GM04504 (cell line): ENCODE measurements at places on chromosomes 16 and 17.

- peak; percentile 88 for DNase-seq
These were observed 34.1 kb upstream of the SLC38A10 start for GRCh38 chr17:81328978-81329926.

GRCh38 chr17:64282753-64283080 lies 19.7 kb upstream of the TEX2 start:
- no peak for DNase-seq

- DNase-seq: no peak
These were observed 30.1 kb upstream of the CPNE2 start for GRCh38 chr16:57062329-57062728.

DNA sequence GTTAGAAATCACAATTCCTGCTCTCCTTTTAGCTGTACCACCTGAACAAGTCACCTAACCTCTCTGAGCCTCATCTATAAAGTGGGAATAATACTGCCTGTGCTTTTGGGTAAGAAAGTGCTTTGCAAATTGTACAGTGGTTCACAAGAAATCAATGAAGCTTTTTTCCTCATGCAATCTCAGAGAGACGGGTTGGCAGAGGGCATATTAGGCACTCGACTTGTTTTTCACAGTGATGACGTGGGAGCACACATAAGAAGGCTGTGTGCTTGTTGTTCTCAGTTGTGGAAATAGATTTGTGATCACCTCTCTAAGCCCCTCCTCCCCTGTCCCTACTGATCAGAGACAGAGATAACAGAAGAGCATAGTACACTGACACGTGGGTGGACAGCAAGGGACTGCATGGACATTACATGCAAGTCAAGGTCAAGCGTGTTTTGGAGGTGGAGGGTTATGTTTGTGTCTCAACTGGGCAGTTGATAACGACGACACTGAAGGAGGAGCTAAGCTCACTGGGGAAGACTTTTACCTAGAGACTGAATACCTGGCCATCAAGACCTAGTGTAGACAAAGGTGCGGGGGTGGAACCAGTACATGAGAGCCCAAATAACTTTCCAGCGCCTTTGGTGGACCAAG lies 1.7 kb upstream of the GPT2 start:
- DNase-seq: no peak

DNA sequence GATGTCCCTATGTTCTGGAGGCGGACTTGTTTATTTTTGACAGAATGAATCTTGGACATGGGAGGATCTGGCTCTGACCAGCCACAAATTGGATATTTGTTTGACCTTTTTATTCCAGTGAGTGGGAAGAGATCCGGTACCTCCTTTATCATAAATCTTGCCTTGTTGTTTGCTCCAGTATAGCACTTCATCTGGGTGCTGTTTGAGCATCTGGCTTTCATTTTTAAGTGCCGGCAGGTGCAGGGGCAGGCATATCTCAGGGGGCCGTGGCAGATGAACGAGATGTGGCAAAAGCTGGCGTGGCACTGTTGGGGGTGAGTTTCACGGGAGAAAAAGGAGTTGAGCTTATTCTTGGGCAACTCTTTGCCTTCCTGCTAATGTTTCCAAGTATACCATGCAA lies 37.8 kb downstream of the MSI2 start:
- no peak for DNase-seq

GRCh38 chr17:74563358-74563757 lies 4.0 kb downstream of the CD300H start:
- no peak for DNase-seq

- DNase-seq: no peak
These were observed 33.7 kb upstream of the ZC3H18 start for GRCh38 chr16:88536510-88536909.

GRCh38 chr17:881778-882177 lies 97.8 kb downstream of the NXN start:
- no peak for DNase-seq

DNA sequence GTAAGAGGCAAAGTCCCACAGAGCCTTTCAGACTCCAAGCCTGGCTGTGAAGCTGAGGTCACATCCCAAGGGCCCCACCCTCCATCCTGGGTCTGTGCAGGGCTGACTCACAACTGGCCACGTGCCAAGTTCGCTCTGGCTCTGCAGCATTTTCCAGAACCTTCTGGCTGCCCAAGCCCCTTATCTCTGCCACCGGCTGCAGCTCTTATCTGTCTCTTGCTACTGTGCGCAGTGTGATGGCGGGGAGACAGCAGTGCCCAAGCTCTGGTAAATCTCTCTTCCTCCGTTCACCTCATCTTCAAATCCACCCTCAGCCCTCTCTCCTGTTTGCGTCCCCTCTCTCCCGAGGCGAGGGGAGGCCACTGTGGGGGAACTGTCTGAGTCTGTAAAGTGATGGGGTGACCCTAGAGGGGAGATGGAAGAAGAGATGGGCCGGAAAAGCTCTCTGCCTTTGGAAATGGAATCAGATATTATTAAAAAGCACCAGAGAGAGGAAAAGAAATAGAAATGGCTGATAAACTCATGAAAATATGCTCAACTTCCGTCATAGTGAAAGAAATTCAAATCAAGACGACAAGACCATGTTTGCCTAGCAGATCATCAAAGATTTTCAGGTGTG lies 162.7 kb upstream of the CDC42EP4 start:
- peak; percentile 10 for DNase-seq

- no peak for DNase-seq
These were observed 1115.6 kb upstream of the GOT2 start for GRCh38 chr16:59849716-59850115.

GRCh38 chr17:73595479-73595878 lies 48.8 kb downstream of the SDK2 start:
- DNase-seq: peak; percentile 31

DNA sequence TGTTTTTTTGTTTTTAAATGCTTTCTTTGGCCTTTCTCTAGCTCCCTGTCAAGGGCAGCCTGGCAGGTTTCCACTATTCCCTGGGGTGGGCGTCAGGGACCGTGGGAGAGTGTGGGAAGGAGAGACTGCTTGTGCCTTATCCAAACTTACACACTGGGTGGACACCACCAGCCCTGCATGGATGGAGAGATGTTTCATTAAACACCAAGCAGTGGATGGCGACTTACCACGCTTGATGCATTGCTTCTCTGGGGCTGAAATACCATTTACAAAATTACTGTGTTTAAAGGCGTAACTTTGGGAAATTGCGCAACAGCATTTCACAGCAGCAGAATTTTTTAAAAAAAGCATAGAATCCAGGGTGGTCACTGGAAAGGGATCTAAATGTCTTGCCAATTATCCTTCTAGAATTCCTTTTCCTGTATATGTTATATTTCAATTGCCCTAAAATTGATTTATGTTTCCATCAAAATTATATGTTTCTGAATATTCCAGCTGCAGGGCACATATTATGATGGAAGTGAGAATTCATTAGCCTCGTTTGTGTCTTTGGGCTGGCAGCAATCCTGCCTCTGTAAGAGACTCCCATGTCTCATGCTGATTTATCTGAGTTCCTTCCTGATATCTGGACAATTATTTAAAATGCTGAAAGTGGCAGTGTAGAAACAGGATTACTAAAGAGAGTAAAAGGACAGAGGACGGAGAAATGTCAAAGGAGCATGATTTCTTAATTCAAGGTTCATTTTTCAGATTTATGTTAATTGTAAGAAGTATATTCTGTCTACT lies 247.3 kb downstream of the GRIN2A start:
- no peak for DNase-seq

DNA sequence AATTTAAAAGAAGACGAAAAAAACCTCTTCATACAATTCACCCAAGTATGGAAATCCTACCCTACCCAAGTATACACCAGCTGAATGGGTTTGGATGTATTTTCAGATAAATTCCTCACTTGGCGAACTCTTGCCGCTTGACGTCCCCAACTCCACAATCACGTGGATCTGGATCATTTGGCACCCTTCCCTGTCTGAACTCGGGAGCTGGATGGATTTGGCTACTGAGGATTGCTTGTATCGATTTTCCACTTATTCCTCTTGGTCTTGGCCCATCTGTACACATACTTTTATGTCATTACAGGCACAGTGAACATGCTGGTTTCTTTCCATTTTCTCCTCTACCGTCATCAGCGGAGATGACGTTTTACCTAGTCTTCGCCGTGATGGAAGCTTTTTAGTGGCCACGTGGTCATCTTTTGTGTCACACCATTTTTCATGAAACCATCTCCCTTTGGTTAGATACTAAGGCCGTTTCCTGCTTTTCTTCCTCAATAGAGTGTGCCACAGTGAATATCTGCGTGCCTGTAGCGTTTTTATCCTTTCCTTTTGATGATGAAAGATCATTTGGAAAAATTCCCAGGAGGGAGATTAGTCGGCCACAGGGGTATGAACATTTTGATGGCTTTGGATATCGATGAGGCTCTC lies 47.1 kb downstream of the CMIP start:
- peak; percentile 50 for DNase-seq

DNA sequence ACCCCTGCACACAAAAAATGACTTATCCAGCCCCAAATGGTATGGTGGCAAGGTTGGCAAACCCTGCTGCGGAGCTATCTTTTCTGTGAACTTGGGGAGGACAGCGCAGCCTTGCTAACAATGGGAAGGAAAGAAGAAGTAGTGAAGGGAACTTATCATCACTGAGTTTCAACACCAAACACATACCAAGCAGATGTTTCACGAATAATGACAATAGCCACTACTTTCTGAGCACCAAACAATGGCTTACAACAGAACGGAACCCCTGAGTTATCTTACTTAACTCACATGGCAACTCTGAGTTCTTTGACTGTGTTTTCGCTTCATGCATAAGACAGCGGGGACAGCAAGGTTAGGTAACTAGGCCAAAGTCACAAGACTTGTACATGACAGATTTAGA lies 148.9 kb downstream of the XYLT1 start:
- DNase-seq: no peak

- DNase-seq: no peak
These were observed 13.5 kb downstream of the SPPL2C start for GRCh38 chr17:45857977-45858708.

- DNase-seq: no peak
These were observed 95.9 kb upstream of the AXIN2 start for GRCh38 chr17:65657251-65657828.

GRCh38 chr17:18148586-18148985 lies 35.0 kb upstream of the ALKBH5 start:
- no peak for DNase-seq
